ENCODE measurements at places on chromosomes 3 and 15. TPM values are rescaled to one million over a fixed set of nuclear protein-coding genes. Genes with fewer than 3 reads are reported as not detected.

DNA sequence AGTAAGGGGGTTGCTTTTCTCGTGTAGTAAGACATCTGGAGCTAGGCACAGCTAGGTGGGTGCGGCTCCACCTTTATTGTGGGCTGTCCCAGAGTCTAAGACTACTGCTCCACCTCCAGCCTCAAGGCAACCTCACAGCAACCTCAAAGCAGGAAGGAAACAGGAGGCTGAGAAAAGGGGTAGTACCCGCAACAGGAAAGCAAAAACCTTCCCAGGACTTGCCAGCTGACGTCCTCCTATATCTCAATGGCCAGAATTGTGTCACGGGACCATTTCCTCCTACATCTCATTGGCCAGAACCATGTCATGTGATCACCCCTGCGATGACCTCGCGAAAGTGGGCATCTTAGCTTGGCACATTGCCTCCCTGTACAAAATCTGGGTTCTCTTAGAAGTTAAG lies 4.3 kb upstream of the GPR160 start:
- no peak for DNase-seq

PP2D1 gene
- not detected for total RNA-seq

NTRK3 gene
- not detected for total RNA-seq

- DNase-seq: no peak
These were observed 224.4 kb upstream of the TLE3 start for GRCh38 chr15:70322051-70322668.

DNA sequence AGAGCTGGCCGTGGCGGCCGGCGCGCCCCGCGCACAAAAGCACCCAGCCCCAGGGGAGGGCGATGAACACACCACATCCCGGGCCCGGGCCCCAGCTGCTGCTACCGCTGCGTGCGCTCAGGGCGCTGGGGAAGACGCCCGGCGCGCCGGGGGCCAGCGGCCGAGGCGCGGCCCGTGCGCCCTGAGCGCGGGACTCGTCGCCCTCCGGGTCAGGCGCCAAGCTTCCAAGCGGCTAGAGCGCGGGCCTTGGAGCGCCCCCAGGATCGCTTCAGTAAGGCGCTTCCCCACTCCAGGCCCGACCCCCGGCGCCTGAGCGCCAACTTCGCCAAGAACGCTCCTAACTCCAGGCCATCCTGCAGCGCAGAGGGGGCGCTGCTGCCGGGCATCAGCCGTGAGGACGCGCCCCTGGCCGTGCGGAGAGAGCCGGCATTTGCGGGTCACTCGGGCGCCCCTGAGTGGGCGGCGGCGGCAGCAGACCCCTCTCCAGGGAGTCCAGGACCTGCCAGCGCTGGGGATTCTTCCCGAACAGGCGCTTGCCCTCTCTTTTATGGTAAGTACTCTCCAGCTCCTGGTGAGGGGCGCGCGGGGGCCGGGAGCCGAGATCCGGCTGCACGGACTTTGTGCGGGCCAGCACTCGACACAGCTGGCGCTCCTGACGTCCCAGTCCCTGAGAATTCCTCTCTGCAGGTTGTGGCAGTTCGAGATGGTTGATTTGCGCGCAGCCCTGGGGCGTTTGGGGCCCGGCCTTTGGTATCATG lies 475 bp downstream of the SPSB4 start:
- DNase-seq: no peak

DNA sequence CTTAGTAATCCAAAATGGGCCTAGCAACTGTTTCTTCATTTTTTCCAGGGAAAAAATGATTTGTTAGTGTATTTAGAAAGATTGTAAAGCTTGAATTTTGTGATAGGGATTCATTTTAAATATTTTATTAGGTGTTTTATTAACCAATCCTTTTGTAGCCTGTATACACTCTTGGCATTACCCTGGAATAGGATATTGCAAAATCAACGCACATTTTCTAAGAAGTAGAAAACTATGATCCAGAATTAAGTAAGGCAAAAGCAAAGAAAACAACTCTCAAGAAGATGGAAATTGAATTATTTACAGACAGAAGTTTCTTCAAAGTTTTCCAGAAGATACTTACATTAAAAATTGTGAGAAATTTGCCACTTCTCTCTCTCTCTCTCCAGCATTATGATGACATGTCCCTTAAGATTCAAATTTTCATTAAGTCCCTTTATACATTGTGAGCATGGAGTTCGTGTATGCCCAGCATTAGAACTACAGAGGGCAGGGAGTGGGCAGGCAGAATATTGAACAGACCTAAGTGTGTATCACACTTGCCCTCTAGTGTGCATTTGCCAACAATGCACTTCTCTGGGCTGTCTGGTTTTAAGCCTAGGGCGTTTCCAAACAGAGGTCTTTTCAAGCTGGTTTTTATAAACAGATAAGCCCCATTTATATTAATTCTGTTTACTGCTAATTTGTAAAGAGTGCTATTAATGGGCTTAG lies 28.5 kb upstream of the CMSS1 start:
- peak; percentile 74 for DNase-seq

DNA sequence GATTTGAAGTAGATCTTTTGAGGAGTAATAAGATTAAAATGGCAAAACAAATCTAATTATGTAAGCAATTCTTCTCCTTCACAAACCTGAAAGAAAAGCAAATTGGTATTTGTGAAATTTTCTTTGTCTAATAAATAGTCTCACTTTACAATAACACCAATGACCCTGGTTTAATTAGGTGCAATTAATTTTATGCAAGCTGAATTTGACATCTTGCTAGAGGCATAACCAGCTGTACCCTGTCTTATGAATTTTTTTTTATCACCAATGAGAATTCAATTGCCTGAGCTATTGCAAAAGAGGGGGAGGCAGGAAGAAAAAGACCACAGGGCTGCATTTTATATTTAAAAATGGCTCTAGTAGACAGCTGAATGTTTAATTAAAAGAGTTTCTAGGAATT lies 113.5 kb upstream of the IL12A start:
- no peak for DNase-seq

NANOGP8 gene
- total RNA-seq: not detected

DNA sequence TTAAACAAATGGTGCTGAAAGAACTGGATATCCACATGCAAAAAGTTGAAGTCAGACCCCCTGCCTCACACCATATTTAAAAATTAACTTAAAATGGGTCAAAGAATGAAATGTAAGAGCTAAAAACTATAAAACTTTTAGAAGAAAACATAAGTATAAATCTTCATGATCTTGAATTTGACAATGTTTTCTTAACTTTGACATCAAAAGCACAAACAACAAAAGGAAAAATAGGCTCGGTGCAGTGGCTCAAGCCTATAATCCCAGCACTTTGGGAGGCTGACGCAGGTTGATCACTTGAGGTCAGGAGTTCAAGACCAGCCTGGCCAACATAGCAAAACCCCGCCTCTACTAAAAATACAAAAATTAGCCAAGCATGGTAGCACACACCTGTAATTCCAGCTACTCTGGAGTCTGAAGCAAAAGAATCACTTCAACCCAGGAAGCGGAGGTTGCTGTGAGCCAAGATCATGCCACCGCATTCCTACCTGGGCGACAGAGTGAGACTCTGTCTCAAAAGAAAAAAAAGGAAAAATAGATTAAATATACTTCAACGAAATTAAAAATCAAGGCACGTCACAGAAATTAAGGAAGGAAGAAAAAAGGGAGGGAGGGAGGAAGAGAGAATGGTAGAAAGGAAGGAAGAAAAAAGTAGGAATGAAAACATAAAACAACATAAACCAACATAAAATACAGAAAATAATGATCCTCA lies 1.5 kb downstream of the RAB27A start:
- DNase-seq: no peak
